ENCODE measurements at places on chromosomes 11 and 22. TPM values are rescaled to one million over a fixed set of nuclear protein-coding genes. Genes with fewer than 3 reads are reported as not detected.

ACAT1 gene
- 83.8 TPM for total RNA-seq

PHOX2A gene
- total RNA-seq: not detected

RHOD gene
- total RNA-seq: 42.0 TPM

ISX gene
- total RNA-seq: not detected

SLC39A13 gene
- 23.9 TPM for total RNA-seq

GAL gene
- 83.1 TPM for total RNA-seq

PELI3 gene
- 12.8 TPM for total RNA-seq

HEPN1 gene
- not detected for total RNA-seq

CTTN gene
- total RNA-seq: 249 TPM

All from HCT116 (cell line).